ENCODE measurements at places on chromosomes 12 and 14. TPM values are rescaled to one million over a fixed set of nuclear protein-coding genes. Genes with fewer than 3 reads are reported as not detected.
A peak's percentile ranks its signal among the peaks of the same experiment; 100 is the strongest.

GRCh38 chr12:86948851-86949250 is 692.7 kb upstream of the MGAT4C start:
- no peak for DNase-seq

- DNase-seq: peak; percentile 77
These were observed 38.3 kb downstream of the ATF7IP start for GRCh38 chr12:14403711-14404196.

DNA sequence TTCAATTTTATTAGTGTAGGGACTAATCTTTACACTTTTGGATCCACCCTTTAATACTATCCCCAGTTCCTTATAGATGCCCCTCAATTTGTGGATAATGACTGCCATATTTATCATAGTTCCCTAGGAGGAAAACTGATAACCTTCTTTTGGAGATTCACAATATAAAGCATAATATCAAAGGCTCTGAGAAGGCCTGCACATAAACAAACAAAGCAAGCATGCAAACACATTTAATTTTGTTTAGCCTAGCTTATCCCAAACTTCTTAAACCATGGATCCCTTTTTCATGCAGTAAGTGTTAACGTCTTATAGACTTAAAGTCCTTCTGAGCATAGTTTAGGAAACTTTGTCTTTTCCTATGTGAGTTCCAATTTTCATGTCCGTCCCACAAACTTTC is 290.4 kb upstream of the TBX3 start:
- no peak for DNase-seq

DNA sequence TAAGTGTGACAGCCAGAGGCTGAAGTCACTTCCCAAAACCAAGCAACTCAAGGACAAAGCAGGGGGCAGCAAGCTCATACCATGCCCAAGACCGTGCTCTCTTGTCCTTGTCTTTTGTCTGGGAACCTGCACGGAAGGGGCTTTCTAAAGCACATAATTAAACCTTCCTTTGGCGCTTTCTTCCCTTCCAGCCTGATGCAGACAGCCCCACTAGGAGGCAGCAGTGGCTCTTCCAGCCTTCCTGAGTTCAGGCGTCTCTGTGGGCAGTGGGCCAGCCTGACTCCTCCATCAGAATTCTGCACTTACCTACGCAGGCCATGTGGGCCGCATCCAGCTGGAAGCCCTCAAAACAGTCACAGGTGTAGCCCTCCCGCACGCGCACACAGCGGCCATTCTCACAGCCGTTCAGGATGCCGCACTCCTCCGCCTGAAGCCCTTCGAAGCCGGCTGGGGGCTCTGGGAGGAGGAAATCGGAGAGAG is 7.6 kb downstream of the ISCA2 start:
- peak; percentile 87 for DNase-seq

Gene TSPAN19
- total RNA-seq: not detected

Measured in GM23248 (cell line).